ENCODE measurements at places on chromosomes 3 and 15. TPM values are rescaled to one million over a fixed set of nuclear protein-coding genes. Genes with fewer than 3 reads are reported as not detected.

Gene WDR72
- 7.0 TPM for total RNA-seq

Gene SRGAP3
- 0.77 TPM for total RNA-seq

Gene ROPN1
- not detected for total RNA-seq

Gene GOLGA6D
- total RNA-seq, result 0.12 TPM

Gene MAP1A
- 0.96 TPM for total RNA-seq

Measured in A549 treated with RU486 at 1 μM for 4 hours (cell line).